ENCODE measurements at places on chromosomes 7 and 10.
A peak's percentile ranks its signal among the peaks of the same experiment; 100 is the strongest.

- peak; percentile 61 for DNase-seq
These were observed 34.6 kb downstream of the BAZ1B start for GRCh38 chr7:73487486-73487885.

- DNase-seq, result no peak
These were observed 41.1 kb downstream of the GLRX3 start for GRCh38 chr10:130177250-130177649.

- no peak for DNase-seq
These were observed 25.2 kb downstream of the UNCX start for GRCh38 chr7:1257863-1258262.

GRCh38 chr7:35036361-35037171, 719 bp downstream of the DPY19L1 start:
- peak; percentile 69 for DNase-seq

GRCh38 chr7:10557375-10557774, 416.3 kb upstream of the PHF14 start:
- DNase-seq, result no peak

Measured in iris pigment epithelial cell (primary cell).